Hematopoietic multipotent progenitor cell treated with erythropoietin and hydrocortisone succinate and interleukin-3 and kit ligand, for 6 days (in vitro differentiated cells): ENCODE measurements at places on chromosomes 12 and 14.

DNA sequence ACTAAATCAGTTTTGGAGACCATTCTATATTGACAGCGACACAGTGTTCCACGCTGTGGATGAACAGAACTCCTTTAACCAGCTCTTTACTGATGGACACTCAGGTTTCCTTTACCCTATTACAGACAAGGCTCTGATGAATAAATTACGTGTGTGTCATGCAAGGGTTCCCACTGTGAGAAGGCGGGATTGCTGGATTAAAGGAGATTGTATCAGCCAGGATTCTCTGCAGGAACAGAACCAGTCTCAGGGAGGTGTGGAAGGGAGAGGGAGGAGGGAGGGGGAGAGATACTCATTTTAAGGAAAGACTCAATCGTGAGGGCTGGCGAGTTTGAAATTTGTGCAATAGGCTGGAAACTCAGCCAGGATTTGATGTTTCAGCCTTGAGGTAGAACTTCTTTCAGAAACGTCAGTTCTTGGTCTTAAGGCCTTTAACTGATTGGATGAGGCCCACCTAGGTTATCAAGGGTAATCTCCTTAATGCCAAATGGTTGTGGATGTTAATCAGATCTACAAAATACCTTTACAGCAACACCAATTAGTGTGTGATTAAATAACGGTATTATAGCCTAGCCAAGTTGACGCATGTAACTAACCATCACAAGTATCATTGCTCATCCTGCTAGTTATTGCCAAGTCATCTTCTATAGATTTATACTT lies 104.0 kb downstream of the GCH1 start:
- no peak for DNase-seq

DNA sequence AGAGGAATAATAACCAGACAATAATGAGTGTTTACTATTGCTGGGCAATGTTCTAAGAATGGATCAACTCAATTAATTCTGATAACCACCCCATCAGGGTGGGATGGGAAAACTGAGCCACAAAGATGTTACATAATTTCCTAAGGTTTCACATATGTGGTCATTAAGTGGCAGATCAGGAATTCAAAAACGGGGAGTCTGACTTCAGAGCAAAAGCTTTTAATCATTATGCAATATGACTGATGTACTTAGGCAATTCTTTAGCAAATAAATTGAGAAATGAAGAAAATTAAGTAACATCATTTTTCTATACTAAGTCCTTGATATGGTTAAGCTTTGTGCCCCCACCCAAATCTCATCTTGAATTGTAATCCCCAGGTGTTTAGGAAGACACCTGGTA lies 53.4 kb downstream of the PLCZ1 start:
- DNase-seq, result no peak

DNA sequence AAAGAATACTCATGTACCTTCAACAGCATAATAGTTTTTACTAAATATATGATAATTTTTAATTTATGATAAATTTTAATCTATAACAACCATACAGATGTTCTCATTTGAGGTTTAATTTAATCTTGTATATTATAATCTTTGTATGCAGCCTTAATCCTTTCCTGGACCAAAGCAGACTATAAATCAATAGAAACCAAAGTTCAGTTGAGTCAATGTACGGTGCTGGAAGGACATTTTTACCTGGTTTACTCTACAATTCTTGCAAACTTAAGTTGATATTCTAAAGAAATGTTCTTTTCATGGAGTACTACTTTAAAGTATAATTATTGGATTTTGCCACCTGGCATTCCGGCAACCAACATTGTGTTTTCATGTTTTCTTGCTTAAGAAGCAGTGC lies 118.0 kb downstream of the STAB2 start:
- no peak for DNase-seq

- DNase-seq, result no peak
These were observed 530.0 kb upstream of the NOVA1 start for GRCh38 chr14:27127838-27128237.

DNA sequence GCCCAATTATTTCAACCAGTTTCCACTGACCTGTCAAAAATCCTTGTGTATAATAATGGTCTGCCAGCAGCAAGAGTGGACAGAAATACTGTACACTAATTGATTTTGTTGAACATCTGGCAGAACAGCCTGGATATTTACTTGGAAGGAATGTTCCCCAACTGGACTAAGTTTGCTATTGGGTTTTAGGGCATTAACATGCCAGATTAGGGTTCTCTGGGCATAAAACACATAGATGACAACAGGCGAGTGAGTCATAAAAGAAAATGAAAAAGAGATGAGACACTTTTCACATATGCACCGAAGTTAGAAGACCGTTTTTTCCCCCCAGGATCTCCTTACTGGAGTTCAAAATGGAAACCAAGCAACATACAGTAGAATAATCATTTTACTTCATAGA lies 236.3 kb upstream of the NAV3 start:
- no peak for DNase-seq

DNA sequence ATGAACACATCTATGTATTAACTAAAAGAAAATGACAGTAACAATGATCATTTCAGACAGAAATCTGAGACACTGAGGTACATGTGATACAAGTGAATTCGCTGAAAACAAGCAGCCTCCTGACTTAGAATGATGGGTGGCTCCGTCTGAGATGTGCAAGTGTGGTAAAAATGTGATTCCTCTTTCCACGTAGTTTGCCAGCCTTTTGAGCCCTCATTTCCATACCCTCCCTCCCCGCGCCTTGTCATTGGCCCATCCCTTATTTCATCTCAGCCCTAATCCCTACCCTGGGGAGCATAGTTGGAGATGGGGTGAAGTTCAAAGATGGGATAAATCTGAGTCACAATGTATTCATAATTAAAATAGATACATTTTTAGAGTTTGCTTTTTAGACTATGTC lies 107.8 kb downstream of the BMP4 start:
- no peak for DNase-seq

- DNase-seq, result peak; percentile 87
These were observed 13.8 kb downstream of the PRPF40B start for GRCh38 chr12:49636979-49637755.

- no peak for DNase-seq
These were observed 638.4 kb downstream of the FLRT2 start for GRCh38 chr14:86168371-86168770.

DNA sequence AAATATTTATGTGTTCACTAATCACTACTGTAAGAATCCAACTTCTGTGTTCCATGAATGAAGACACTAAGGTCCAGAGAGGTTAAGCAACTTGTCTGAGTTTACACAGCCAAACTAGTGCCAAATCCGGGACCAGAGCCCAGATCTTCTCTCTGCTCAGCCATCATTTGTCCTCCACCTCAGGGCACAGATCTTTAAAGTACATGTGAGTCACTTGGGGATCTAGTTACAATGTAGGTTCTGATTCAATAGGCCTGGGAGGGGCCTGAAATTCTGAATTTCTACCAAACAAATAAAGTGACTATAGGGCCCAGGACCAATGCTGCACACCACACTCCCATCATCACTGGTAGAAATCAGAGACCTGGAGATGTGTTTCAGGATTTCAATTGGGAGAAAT lies 162.9 kb downstream of the GXYLT1 start:
- DNase-seq, result no peak

GRCh38 chr12:110860833-110861296 lies 14.1 kb downstream of the CCDC63 start:
- DNase-seq, result no peak

DNA sequence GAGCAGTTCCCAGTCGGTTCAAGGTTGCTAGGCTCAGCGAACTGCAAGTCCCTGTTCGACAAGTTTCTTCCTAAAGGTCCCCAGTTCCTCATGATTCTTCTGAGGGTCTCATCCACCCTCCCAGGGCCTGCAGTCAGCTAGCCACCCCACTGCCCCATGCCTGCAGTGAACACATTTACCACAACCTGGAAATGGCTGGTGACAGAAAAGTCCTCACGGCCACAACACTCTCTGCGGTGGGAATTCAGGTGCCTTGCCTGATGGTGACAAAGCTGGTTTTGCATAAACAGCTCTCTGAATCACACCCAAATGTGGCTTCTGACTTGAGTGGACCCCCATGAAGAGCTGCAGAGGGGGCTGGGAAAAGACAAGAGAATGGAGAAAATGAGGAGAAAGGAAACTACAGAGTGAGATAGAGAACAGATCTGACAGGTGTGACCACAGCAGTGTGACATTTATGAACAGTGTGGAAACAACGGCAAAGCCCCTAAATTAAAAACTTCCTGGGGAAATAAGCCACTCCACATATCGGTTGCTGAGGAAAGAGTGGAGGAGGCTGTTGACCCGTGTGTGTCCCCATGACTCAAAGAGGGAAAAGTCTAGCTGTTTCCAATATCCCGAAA lies 1.3 kb upstream of the CD27 start:
- DNase-seq, result no peak

DNA sequence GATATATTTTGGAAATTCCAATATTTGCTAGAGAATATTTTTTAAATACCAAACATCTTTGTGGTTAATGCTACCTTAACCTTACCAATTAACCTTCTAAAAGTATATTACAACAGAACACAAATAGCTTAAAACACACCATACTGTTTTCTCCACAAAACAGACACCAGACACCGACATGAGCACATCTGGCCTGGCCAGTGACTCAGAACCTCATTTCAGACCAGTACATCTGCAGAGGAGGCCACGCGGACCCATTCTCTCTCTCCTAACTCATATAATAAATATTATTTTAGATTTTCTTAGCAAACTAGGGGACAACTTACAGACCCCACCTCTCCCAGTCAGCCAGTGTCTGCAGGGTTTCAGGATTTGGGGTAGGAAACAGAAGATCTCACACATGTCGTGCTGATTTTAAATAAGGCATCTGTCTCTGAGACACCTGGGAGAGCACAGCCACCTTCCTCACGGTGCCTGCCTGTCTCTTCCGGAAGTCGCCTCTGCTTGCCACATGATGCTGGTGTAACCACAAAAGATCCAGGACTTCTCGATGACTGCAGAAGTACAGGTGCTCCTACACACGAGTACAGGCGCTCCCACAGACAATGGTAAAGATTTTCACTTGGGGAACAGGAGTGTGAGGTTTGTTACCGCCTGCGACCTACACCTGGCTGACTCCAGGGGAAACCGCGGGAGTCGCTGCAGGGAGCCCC lies 9.7 kb upstream of the ANKLE2 start:
- no peak for DNase-seq

DNA sequence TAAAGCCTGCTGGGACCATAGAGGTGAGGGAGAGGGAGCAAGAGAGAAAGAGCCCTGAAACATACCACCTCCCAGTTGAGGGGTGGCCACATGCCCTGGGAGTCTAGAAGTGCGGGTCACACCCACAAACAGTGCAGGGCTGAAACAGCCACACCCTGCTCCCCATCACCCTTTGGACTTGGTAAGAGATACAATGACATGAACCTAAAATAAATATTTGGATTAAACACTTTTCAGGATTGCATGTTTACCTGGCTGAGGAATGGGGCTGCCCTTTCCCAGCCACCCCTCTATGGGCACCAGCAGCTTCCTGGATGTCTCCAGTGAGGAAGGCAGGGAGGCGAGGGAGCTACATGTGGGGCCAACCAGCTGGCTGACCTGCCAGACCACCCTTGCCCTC lies 39.0 kb upstream of the TC2N start:
- DNase-seq, result no peak

DNA sequence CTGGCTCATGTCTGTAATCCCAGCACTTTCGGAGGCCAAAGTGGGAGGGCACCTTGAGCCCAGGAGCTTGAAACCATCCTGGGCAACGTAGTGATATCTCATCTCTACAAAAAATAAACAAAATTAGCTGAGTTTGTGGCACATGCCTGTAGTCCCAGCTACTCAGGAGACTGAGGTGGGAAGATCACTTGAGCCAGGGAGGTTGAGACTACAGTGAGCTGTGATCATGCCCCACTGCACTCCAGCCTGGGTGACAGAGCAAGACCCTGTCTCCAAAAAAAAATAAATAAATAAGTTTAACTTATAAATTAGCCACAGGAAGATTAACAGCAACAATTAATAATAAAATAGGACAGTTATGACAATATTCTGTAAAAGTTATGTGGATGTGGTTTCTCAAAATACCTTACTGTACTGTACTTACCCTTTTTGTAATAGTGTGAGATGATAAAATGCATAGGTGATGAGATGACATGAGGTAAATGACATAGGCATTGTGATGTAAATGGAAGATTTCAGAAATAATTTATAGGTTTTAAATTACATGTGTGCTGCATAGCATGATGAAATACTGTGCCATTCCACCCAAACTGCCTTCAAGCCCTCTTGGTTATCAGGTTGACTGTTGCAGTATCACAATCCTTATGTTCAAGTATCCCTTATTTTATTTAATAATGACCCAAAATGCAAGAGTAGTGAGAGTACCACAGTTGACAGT lies 22.0 kb downstream of the USP15 start:
- DNase-seq, result no peak

GRCh38 chr12:124565656-124566160 lies 1.7 kb downstream of the NCOR2 start:
- DNase-seq, result no peak

GRCh38 chr12:120212301-120212700 lies 11.4 kb upstream of the RPLP0 start:
- no peak for DNase-seq

- DNase-seq, result no peak
These were observed 1.3 kb downstream of the C12orf75 start for GRCh38 chr12:105331805-105332251.

DNA sequence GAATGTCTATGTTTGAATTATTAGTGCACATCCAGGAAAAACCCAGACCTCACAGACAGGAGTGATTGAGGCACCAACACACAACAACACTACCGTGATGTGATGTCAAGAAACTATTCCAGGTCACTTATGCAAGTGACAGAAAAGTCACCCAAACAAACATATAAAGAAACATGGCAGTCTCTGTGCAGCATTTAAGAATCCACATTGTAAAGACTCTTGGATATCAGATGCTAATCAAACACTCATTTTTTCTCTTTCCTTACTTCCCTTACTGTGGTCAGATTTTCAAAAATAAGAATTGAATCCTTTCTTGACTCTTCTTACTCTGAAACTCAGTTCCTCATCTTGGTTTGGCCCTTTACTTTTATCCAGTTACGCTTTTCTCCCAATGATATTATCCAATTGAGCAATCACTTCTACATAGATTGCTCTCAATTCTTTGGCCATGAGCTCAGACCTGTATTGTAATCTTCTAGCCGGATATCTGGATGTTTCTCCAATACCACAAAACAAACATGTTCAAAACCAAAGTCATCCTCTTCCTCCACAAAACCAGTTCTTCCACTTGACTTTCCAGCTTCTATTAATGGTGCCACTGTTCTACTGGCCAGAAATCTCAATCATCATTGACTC lies 115.4 kb downstream of the DUSP6 start:
- no peak for DNase-seq

GRCh38 chr14:50937325-50937724 lies 7.0 kb downstream of the PYGL start:
- peak; percentile 62 for DNase-seq

DNA sequence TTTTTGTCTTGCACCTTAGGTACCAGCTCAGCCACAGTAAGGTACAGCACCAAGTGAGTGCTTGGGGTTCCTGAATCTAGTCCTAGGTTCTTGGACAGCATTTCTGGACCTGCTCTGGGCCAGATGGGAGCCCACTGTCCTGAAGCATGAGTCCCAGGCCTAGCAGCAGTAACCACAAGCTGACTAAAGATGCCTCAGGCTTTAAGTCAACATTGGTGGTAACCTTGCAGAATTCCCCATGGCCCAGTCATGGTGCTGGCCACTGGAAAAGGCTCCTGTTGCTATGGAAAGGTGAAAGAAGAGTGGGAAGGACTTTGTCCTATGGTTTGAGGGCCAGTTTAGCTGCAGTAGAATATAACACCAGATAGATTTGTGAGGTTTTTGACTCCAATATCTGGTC lies 86.9 kb upstream of the CLEC14A start:
- no peak for DNase-seq
